ENCODE measurements at places on chromosomes 5 and 9.

DNA sequence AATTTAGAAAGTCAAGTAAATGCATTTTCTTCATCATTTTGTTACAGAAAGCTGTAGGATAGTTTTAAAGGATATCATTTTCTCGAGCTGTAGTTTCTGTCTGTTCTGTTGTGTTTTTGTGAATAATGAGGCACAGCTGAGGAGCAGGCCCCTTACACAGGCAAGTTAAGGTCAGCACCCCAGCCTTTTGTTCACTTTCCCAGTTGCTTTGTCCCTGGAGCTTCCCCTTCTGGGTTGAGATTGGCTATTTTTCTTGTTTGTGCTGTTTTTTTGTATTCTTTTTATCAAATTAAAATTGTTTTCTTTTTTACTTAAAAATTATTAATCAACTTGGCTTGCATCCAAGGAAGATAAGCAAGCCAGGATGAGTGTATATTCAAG lies 213.8 kb upstream of the ACTBL2 start:
- no peak for DNase-seq

- no peak for DNase-seq
Measured at GRCh38 chr5:77301447-77301883, 91.0 kb downstream of the PDE8B start.

DNA sequence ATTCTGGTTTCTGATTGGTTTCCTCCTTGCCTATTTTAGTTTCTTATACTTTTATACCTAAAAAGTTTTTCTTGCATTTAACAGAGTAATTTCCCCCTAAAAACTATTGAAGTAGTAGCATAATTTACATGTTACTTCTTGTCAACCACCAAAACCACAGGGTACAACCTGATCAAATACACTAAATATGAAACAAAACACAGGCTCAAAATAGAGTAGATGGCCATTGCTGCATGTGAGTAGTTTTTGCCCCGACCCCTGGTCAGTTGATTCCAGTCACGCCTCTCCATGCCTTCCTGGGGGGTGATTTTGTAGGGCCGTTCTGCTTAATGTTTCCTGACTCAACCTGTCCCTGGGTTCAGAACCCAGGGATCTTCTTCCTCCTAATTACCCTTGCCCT lies 101.8 kb downstream of the TLE4 start:
- DNase-seq, result no peak

DNA sequence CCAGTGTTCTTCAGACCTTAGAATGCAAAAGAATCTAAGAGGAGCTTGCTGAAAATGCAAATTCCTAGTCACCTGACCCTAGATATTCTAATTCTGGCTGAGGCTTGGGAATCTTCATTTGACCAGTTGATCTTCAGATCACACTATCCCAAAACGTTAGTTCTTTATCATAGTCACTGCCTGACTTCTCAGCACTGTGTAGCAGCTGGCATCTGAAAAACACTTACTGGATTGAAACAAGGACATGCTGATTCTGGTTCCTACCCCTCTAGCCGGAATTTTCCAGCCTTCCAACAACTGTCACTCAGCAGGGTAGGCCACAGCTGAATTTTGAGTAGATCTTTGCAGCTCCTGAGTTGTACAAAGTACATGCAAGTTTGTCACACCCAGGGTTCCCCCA lies 72.2 kb downstream of the EBF1 start:
- DNase-seq, result no peak

DNA sequence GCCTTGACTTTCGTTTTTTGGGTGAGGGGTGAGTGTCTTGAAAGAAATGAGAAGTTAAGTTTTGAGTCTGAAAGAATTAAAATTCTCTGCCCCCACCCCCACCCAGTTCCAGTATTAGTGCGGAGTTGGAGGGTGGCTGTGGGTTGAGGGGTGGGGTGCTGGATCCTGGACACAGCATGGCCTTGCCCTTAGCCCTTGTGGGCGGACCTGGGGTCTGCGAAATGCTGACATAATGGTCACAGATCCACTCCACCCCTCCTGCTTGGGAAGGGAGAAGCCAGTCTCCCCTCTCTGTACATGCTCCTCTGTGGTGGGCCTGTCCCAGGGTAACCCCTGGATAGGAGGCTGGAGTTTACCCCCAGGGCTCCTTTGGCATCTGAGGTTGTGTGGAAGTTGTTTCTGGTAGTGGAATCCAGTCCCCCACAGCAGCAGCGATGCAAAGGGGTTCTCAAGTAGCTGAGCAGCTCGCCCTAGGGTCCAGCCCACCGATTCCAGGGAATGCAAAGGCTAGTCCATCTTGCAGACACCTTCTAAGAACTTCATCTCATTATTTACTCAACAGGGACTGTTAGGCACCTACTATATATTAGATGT lies 42.8 kb upstream of the TCF7 start:
- DNase-seq, result no peak

DNA sequence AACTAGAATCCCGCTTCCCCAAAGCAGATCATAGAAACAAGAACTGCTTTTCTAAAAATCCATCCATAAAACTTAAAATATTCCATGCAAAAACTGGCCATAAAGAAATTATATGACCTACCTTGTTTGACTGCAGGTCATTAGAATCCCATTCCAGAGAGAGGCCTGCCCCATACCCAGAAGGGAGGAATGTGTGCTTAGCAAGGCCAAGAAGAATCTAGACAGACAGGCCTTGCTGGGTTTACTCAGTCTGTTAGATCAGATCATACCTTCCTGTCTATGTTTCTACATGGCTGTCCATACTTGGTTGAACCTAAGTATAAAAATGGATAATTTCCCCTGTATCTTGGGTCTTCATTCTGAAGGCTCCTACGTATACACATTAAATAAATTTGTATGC lies 358.8 kb upstream of the TRPC7 start:
- no peak for DNase-seq

DNA sequence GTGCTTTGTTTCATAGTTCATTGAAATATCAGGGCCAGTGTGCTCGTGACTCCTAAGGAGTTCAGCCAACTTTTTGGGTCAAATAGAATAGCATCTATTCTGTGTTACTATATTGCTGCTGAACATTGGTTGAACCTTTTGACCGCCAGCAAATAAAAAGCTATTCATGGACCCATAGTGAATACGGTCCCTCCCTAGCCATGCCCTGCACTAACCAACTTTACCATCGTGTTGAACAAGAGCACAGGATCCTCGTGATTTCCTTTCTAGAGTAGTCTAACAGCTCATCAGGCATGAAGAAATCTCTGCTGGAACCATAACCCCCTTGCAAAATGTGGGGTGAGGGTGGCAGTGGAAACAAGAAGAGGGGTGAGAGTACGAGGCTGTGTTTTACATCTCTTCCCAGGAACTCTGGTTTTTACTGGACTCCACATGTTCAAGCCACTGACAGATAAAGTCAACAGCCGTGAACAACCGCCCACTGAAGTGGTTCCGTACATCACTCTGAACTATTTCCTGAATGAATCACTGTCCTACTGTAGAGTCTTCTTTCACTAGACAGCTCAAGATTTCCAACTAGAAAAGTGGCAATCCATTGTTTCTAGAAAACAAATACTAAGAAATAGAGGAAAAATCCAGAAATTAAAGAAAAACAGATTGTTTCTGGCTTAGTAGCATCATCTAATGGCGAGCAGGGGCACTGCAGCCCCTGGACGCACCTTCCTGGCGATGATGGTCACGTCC lies 70.1 kb upstream of the SPATA31E1 start:
- no peak for DNase-seq

DNA sequence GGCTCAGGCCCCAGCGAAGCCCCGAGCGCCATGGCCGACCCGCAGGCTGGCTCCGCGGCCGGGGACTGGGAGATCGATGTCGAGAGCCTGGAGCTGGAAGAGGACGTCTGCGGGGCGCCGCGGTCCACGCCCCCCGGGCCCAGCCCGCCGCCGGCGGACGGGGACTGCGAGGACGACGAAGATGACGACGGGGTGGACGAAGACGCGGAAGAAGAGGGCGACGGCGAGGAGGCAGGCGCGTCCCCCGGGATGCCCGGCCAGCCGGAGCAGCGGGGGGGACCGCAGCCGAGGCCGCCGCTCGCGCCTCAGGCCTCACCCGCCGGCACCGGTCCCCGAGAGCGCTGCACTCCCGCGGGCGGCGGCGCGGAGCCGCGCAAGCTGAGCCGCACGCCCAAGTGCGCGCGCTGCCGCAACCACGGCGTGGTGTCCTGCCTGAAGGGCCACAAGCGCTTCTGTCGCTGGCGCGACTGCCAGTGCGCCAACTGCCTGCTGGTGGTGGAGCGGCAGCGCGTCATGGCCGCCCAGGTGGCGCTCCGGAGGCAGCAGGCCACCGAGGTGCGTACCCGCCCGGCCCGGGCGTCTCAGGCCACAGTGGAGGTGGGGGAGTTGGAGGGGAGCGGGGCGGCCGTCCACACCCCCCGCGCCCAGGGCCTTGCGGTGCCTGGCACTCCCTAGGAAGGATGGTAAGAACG lies 1.6 kb downstream of the DMRT2 start:
- DNase-seq, result no peak

DNA sequence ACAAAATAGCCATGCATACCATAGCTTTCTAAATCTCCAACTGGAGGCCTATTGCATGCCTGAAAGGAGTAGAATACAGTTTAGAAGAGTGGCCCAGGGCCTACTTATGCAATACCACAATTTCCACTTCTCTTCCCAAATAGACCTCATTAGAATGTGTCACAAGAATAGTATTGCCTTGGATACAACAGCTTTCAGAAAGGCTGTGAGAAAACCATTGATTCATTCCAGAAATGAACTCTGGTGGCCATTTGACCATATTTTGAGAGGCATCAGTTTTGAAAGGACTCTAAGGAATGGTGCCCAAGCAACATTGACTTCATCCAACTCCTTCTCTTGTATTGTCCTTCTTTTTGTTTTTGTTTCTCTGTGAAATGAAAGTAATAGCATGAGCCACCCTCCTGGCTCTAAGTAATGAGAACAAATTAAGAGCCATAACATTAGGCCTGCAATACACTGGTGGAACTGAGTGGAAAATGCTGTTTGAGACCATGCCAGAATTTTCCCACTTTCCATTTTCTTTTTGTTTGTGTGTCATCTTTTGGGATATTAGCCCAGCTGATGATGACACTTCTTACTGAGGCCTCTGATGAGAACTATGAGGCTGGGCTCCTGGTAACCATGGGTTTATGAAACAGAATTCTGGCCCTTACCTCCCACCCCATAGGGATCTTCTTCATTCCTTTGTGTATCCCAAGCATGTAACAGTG lies 90.2 kb downstream of the TMEM174 start:
- DNase-seq, result no peak
